ENCODE measurements at places on chromosomes 4 and X.

GRCh38 chr4:76201276-76201675 lies 12.3 kb downstream of the SCARB2 start:
- no peak for DNase-seq

GRCh38 chr4:47410271-47410670 lies 53.2 kb downstream of the COMMD8 start:
- DNase-seq, result no peak

DNA sequence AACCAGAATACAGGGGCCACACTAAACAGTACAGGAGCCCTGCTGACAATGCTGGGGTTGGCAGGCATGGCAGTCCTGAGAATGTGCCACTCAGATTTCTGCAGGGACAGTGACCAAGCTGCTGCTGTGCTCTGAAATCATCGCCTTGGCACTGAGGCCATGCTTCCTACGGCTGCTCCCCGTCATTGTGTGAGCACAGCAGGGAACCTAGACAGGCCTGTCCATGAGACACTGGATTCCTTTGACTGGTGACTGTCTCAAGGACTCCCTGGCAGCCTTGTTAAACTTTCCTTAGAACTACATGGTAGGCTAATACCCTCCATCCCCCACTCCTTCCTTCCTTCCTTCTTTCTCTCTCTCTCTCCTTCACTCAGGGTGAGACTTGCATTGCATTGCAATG lies 111.4 kb downstream of the LUZP4 start:
- DNase-seq, result no peak

DNA sequence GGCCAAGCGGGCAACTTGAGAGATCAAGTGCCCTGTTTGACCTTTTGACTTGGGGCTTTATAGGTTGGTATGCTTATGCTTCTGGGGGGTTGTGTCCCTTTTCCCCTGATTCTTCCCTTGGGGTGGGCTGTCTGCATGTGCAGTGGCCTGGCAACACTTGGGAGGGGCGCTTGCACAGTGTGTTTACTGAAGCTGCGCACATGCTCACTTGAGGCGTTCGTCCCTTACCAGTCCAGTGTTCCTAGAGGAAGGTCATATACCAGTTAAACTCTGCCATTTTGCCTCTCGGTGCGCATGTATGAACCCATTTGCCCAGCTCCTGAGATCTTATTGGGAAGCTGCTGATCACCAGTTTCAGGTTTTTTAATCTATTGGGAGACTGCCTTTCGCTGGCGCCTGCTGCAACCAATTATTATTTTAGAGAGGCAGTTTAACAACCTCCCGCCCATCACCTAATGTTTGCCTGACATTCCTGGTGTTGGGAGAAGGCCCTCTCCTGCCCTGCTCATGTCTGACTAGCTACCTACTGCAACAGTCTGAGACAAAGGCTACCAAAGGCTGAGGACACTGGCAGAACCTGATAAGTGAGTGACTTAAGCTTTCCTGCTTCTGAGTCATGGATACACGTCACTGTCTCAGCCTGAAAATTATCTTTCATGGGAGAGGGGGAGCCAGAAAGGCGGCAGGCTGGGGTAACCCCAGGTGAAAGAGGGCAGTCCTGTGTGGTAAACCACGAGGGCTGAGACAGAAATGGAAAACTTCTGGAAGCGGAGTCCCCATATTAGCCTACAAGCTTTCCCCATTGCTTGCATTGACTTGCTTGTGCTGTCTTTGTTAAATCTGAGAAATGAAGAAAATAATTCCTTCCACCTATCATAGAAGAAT lies 97.6 kb downstream of the CPE start:
- DNase-seq, result no peak

GRCh38 chrX:79573760-79574159 lies 206.6 kb upstream of the ITM2A start:
- no peak for DNase-seq

- DNase-seq, result no peak
Measured at GRCh38 chr4:15106399-15106798, 104.1 kb downstream of the CPEB2 start.

GRCh38 chrX:106397788-106398538 lies 213.8 kb upstream of the RADX start:
- DNase-seq, result no peak

GRCh38 chr4:6991249-6991648 lies 51.9 kb upstream of the TADA2B start:
- DNase-seq, result no peak

- DNase-seq, result no peak
Measured at GRCh38 chr4:41290479-41290878, 33.8 kb downstream of the UCHL1 start.

- no peak for DNase-seq
Measured at GRCh38 chr4:100254237-100254636, 64.0 kb upstream of the DDIT4L start.

DNA sequence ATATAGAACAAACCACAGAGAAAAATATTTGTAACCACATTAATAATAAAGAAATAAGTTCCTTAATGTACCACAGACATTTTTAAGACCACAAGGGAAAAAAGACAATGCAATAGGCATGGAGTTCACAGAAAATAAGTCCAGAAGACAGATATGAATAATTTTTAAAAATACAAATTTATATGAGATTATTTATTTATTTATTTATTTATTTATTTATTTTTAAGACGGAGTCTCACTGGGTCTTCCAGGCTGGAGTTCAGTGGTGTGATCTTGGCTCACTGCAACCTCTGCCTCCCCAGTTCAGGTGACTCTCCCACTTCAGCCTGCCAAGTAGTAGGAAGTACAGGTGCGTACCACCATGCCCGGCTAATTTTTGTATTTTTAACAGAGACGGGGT lies 53.7 kb downstream of the THAP9 start:
- no peak for DNase-seq

GRCh38 chrX:51148848-51149247 lies 183.8 kb upstream of the NUDT10 start:
- no peak for DNase-seq

DNA sequence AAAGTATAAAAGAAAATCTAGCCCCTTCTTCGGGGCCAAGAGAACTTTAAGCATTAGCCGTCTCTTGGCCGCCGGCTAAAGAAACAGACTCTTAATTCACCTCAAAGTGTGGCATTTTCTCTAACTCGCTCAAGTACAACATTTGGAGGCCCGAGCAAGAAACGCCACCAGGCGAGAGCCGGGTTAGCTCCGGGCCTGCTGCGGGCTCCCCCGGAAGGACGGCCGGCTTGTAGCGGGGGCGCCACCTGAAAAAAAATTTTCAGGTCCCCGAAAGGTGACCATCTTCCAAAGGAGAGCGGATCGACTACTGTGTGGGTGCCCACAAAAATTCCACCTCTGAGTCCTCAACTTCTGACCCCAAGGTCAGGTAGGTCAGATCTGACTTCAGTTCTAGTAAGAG lies 156.0 kb downstream of the DEFB131A start:
- DNase-seq, result no peak

DNA sequence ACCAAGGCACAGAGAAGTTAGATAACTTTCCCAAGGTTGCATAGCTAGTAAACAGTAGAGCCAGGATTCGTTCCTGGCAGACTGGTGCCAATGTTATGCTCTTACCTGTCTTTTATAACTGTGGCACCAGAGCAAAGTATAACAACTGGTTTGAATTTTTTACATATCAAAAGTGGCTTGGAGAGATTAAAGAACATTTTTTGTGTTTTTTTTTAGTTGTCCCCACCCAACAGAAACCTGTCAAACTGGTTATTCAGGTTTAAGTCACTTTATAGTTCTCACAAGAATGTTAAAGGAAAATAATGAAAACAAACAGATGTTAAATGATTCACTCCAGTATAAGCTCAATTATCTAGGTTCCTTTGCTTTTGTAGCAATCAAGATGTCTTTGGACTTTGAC lies 15.6 kb upstream of the FAM47E start:
- DNase-seq, result no peak

DNA sequence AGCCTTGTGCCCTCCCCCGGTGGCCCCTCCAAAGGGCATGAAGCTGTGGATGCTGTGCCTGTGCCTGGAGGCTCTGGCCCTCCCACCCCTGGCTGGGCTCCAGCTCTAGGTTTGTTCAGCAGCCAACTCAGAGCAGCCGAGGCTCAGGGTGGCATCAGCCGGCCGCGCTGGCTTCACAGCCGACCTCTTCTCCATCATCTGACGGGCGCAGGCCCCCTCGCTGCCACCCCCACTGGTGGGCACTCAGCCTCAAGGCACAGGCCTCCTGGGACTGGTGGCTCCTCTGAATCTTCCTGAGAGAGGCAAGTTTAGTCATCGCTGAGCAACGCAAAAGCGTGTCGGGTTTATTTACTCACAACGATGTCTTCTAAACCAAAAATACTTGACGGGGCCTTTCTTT lies 46.0 kb downstream of the PCGF3 start:
- no peak for DNase-seq

GRCh38 chr4:123361195-123361861 lies 35.3 kb upstream of the SPRY1 start:
- no peak for DNase-seq

GRCh38 chrX:267771-268261 lies 13.4 kb upstream of the PLCXD1 start:
- DNase-seq, result no peak

DNA sequence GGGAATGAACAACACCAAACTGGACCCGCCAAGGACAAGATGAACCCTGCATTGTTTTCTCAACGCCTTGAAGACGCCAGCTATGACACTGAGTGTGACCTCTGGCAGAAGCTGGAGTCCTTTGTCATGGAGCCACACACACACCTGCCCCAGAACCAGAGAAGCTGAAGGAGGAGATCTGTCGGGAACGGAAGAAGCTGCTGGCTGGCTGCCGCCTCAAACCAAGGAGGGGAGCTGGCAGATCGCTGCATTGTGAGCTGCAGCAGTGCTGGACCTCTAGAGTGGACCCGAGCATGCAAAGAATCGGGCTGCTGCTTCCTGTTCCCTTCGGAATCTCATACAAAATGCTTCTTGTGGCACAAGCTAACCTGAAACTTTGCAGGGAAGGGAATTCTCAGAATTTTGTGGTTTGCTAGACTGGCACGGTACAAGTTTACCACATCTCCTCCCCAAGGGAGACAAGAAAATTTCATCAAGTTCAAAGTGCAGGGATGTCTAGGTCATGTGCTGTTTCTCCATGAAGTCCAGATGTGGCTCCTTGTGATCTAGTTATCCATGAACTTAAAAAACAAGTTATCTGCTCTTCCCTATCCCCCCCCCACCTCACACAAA lies 23.4 kb upstream of the GLRB start:
- DNase-seq, result no peak

- DNase-seq, result no peak
Measured at GRCh38 chr4:94932366-94932765, 174.6 kb downstream of the BMPR1B start.

DNA sequence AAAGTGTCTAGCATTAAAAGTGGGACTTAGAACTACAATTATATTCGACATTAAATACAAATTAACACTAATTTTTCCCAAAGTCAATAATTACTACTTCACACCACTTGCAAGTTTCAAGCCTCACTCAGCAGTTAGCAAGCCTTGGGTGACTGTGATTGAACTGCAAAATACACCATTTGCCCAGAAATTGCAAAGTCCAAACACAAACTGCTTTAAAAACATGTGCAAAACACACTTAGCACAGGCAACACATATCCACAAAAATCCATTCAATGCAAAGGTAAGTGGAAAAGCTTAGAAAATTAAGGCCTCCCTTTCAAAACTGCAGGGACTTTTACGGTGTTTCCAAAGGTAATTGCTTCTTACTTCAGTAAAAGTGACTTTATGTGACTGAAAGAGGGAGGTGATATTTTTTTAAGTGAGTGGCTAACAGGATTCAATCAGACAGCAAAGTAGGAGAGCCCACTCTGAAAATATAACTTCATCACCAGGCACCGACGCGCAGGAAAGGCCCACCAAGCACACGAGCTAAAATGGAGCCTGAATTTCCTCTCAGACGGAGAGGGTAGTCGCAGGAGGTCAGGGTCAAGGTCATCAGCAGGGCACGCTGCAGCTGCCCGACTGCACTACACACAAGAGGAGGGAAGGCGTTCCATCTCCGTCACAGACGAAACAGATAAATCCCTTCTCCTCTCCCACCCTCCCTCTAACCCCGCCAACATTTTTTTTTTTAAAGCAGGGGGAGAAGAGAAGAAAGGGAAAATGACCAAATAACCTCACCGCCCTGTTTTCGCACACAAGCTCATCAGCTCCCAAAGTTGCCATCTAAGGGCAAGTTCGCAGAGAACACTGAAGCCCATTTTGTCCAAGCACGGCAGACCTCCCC lies 3.1 kb downstream of the ZNF827 start:
- DNase-seq, result no peak

- DNase-seq, result no peak
Measured at GRCh38 chr4:55438314-55438713, 42.6 kb downstream of the TMEM165 start.

DNA sequence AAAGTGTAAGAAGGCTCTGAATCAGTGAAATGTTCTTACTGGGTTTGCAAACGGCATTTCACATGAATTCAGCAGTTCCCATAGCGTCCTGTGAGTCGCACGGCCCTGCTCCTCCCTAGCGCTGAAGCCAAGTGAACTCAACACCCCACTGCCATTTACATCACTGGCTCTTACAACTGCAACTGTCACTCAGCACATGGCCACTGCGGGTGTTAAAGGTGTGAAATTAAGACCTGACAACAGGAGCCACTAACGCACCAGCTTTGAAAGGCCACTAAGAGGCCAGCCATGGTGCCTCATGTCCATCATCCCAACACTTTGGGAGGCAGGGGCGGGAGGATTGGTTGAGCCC lies 31.7 kb downstream of the RNF212 start:
- DNase-seq, result peak; percentile 8

DNA sequence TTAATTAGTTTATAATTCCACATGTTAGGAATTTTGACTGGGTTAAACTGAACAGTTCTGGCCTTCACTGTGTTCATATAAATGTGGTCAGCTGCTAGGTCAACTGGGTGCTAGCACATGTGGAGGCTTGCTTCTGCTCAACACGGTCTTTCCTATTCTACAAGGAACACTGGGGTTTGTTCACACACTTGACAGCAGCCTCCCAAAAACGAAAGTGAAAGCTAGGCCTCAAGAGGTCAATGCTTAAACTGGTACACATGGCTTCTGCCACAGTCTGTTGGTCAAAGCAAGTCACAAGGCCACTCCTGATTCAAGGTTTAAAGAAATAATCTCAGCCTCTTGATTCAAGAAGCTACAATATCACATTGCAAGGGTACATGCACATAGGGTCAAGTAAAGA lies 126.5 kb downstream of the QDPR start:
- DNase-seq, result no peak

DNA sequence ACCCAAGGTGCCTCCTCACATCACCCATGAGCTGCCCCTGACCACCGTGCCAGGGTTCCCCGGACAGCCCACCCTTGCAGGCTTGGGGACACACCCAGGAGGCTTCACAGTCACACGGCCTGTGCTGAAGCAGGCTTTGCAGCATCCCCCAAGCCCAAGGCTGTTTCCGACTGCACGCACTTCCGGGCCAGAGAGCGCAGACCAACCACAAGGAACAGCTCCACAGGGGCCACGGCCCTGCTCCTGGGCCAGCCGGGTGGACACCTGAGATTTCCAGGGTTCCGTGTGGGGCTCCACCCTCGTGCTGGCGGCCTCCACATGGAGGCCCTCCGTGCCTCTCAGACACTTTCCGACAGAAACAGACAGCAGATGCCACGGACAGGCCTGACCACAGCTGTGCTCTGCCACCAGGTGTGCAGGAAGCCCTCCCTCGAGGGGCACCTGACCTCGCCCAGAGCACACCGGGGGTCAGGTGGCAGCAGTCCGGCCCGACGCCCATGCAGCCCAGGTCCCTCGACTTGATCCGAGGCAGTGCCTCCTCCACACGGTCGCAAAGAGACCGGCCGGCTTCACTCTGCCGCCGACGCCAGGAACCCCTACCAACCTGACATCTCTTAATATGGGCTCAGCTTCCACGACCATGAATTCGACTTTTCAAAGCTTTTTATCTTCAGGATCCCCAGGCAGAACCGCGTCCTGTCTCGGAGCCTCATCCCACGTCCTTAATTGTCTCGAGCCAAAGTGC lies 8.0 kb downstream of the CTBP1 start:
- DNase-seq, result no peak
